WTC11 (cell line): ENCODE measurements at places on chromosomes 5 and 9. TPM values are rescaled to one million over a fixed set of nuclear protein-coding genes. Genes with fewer than 3 reads are reported as not detected.

Gene ECM2
- total RNA-seq, result not detected in 3 replicates

Gene ADAMTS19
- 28.0 to 30.5 TPM (median 28.5 TPM) in 3 replicates for total RNA-seq

Gene IFNE
- 0.11 to 0.14 TPM in 2 of 3 replicates, not detected in the other for total RNA-seq

Gene CNTNAP3
- total RNA-seq, result 4.6 to 7.9 TPM (median 4.8 TPM) in 3 replicates

Gene TMC1
- 0.31 to 0.41 TPM (median 0.32 TPM) in 3 replicates for total RNA-seq

Gene IL9
- total RNA-seq, result not detected in 3 replicates

Gene SLC34A3
- 0.13 to 0.23 TPM (median 0.14 TPM) in 3 replicates for total RNA-seq

- no peak for DNase-seq
Measured at GRCh38 chr5:164364237-164365208, 859.1 kb downstream of the MAT2B start.

DNA sequence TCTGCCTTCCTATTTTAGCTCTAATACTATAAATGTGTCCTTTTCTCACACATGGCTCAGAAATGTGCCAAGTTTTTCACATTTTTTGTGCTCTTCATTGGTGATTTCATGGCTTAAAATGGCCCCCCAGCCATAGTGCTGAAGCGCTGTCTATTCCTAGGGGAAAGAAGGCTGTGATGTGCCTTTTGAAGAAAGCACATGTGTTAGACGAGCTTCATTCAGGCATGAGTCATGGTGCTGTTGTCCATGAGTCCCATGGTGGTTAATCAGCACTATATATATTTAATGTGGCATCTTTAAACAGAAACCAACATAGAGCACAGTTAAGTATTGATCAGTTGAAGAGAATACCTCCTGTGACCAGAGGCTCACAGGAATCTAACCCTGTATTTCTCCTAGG, 55.8 kb downstream of the PDE8B start:
- DNase-seq, result no peak

DNA sequence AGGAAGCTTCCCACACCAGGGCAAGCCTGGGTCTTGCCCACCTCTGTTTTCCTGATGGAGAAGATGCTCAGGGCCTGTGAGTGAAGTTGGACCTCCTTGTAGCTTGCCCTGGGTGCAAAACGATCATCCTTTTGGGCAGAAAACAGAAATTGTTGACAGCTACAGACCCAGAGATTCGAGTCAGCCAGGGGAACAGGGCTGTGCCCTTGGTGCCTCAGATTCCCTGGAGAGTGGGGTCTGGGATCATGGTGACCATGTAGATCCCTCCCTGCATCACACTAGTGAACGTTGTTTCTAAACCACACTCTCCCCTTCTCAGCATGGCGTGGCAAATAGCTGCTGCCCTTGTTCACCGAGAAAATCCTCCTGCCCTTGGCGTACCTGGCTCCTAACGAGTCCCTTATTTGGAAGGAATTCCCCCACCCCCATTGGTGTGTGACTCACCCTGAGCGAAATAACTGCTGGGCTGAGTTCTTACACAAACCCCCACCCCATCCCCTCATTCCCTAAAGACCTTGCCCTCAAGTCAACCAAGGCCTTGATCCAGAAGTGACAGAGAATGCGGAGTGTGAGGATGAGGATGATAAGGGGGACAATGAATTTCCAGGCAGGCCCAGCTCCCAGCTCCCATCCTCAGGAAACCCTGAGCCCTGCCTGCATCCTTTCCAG, 1.1 kb upstream of the DCANP1 start:
- DNase-seq, result no peak

DNA sequence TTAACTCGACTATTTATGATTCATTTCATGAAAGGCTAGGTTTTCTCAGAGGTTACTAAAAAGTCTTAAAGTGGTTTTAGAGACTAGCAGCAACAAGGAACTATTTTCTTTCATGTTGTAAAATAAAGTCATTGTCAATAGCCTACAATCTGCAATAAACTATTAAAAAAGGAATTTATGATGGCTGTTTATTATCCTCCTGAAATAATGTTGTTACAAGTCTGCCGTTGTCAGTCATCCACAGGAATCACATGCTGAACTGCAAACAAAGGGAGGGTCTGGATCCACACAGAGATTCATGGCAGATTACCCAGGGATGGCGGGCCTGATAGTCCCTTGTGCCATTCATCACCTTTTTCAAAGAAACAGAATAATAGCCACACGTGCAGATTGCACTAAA, 49.2 kb downstream of the TMEM174 start:
- no peak for DNase-seq

- no peak for DNase-seq
Measured at GRCh38 chr9:136700304-136700703, 12.1 kb upstream of the DIPK1B start.

GRCh38 chr5:175096469-175097165, 347.4 kb downstream of the DRD1 start:
- DNase-seq, result no peak
